A549 treated with dexamethasone at 1 μM for 4 hours (cell line): ENCODE measurements at places on chromosomes 2 and 18. TPM values are rescaled to one million over a fixed set of nuclear protein-coding genes. Genes with fewer than 3 reads are reported as not detected.

The ATP6V1B1 gene
- 1.2 to 2.4 TPM (median 1.8 TPM) in 5 replicates for total RNA-seq

The GAREM1 gene
- total RNA-seq, result 4.2 to 8.2 TPM (median 6.1 TPM) in 5 replicates

The DUSP2 gene
- total RNA-seq, result 0.32 to 0.46 TPM (median 0.37 TPM) in 5 replicates

The CRYGD gene
- not detected in 5 replicates for total RNA-seq

The POMC gene
- total RNA-seq, result 0.09 to 0.10 TPM in 2 of 5 replicates, not detected in the others

The DCTN1 gene
- 108 to 168 TPM (median 160 TPM) in 5 replicates for total RNA-seq
